ENCODE measurements at places on chromosomes 3 and 15.

- DNase-seq = no peak
Measured at GRCh38 chr3:18393906-18394305, 31.2 kb downstream of the SATB1 start.

- DNase-seq = no peak
Measured at GRCh38 chr3:142577696-142578328, 721 bp downstream of the ATR start.

DNA sequence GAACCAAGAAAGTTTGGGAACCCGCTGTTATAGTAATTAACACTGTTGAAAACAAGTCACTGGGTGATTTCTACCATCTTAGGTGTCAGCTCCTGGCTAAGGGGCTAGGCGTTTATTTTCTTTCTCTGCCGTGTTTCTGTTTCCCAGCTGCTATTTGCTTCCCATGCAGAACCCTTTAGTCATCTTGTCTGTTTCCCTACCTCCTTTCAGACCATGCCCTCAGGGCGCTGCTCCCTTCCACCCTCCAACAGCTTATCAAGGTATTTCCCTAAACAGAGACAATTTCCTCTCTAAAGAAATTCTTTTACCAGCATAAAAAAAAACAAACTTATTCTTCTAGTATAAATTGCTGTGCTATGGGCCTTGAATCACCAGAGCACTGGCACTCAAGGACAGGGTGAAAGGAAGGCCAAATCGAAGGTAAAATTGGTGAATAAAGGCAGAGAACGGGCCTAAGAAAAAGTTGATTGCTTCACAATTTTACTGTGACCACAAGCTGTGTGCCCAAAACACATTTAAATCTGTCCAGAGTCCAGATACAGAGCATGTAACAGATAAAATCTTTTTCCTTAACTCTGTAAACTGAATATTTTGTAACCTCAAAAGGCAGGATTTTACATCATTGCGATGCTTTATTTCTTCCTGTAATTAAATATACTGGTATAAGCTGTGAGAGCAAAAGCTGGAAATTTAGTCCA is 319.2 kb downstream of the ZNF621 start:
- no peak for DNase-seq

DNA sequence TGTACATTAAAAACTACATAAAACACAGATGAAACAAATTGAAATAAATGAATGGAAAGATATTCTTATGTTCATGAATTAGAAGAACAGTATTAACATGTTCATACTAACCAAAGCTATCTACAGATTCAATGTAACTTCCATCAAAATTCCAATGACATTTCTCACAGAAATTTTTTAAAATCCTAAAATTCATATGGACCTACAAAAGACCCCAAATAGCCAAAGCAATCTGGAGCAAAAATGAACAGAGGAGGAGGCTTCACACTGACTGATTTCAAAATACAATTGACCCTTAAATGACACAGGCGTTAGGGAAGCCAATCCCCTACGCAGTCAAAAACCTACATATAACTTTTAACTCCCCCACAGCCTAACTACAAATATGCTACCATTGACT is 39.4 kb downstream of the KPNA1 start:
- DNase-seq = no peak

DNA sequence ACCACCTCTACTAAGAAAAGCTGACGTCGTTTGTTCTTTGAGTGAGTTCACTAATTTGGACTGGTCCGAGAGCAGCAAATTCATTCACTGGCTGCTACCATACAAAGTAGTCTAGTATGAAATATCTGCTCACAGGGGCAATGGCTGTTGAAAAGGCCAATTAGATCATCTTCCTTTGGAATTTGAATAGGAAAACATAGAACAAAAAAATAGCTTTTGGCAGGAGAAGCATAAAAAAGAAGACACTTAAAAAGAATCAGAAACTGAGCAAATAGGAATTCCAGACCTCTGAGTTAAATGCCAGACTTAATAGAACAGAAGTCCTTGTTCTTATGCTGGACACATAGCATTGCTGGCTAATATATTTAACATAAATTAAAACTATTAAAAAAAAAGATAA is 159.3 kb downstream of the IL1RAP start:
- no peak for DNase-seq

GRCh38 chr3:57787867-57788623 is 31.9 kb downstream of the SLMAP start:
- DNase-seq = peak; percentile 72

GRCh38 chr3:138786788-138787271 is 47.9 kb downstream of the PIK3CB start:
- no peak for DNase-seq

GRCh38 chr3:159667261-159667660 is 321.4 kb upstream of the IL12A start:
- DNase-seq = no peak

DNA sequence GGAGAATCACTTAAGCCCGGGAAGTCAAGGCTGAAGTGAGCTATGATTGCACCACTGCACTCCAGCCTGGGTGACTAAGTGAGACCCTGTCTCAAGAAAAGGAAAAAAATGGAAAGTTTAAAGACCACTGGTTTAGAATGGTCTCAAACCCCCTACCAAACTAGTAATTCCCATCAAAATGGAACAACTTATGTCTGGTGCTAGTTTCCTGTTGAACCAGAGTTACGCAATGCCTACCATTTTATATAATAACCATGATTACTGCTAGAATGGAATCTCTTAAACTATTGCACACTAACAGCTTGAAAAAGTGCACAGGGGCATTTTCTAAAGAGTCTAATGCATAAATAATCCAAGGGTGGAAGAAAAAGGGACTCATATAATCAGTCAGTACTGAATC is 43.6 kb downstream of the DMXL2 start:
- DNase-seq = no peak

DNA sequence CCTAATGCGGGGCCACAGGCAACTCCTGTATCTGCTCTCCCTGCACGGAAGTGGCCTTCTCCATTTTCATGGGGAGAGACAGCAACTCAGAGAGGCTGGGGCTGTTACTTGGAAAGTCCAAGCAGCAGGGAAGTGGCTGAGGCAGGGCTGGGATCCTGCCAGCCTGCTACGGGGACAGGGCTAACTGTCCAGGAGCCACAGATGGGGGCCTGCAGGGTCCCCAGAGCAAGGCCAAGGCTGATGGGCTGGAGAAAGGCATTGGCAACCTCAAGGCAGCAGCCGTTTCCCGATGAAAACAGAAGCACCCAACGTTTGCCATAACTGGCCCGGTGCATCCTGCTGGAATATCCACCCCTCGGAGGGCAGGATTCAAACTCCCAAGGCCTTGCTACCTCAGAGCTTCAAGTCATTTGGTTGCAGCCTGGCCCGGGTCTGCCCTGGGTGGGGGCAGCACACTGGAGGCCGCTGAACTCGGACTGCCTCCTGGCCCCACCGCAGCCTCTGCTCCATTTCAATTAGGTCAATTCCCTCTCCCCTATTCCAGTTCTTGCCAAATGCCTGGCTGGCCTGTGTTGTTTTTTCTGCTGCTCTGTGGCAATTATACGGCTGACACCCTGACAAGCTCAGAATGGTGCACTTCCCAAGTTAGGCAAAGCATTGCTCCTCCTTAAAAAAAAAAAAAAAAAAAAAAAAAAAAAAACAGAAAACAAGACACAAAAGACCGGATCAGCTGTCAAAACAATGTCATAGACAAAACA is 143.5 kb downstream of the NUP210 start:
- no peak for DNase-seq
